ENCODE measurements at places on chromosomes 7 and 10. TPM values are rescaled to one million over a fixed set of nuclear protein-coding genes. Genes with fewer than 3 reads are reported as not detected.
A peak's percentile ranks its signal among the peaks of the same experiment; 100 is the strongest.

Gene MAGI2
- total RNA-seq, result 2.4 TPM

Gene AGMO
- total RNA-seq, result 1.9 TPM

Gene COA1
- total RNA-seq, result 47.3 TPM

Gene ESYT2
- 67.6 TPM for total RNA-seq

Gene SFRP4
- total RNA-seq, result not detected

Gene SAMD9
- total RNA-seq, result 24.4 TPM

Gene PAOX
- total RNA-seq, result 5.7 TPM

DNA sequence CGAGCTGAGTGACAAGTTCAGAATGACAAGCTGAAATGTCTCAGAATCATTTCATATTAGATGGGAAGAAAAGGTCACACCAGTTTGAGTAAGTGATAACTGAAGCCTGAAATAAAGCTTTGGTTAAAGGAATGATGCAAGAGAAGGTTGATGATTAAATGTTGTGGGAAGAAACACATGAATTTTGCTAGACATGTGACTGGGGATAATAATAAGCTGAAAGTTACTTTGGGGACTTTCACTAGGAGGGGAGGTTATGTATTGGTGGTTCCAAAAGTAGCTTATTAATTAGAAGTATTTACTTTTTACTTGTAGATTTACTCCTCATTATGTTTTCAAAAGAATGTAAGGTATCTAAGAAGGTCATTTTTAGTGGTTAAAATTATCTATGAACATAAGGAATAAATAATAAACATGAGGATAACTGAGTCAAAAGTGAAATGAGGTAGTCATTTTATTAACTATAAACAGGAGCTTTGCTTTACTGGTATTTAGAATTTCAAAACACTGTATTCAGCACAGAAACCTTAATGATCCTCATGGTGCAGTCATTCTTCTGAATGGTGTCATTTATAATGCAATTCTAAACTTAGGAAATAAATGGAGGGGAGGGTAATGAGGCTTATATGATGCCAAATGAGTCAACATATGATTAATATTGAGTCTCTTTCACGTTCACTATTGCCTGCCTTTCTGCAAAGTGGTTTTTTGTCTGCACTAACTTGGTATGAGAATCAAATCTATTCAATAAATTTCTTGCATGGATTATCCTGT lies 63.7 kb downstream of the PRKG1 start:
- no peak for DNase-seq

DNA sequence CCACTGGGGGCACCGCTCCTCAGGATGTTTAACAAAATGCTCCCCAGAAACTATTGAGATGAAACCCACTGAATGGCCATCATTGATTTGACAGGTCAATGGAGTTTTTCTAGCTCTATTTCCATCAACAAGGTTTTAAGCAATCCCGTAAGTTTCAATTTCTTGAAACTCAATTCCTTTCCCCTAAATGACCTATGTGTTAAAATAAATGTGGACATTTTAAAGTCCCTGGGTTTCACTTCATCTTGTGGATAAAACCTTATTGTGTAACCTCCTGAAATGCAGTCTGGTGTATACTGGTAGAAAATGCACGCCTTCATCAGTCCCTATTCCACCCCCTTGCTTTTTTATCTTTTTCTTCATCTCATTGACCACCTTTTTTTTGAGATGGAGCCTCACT lies 8.9 kb upstream of the C7orf33 start:
- no peak for DNase-seq

DNA sequence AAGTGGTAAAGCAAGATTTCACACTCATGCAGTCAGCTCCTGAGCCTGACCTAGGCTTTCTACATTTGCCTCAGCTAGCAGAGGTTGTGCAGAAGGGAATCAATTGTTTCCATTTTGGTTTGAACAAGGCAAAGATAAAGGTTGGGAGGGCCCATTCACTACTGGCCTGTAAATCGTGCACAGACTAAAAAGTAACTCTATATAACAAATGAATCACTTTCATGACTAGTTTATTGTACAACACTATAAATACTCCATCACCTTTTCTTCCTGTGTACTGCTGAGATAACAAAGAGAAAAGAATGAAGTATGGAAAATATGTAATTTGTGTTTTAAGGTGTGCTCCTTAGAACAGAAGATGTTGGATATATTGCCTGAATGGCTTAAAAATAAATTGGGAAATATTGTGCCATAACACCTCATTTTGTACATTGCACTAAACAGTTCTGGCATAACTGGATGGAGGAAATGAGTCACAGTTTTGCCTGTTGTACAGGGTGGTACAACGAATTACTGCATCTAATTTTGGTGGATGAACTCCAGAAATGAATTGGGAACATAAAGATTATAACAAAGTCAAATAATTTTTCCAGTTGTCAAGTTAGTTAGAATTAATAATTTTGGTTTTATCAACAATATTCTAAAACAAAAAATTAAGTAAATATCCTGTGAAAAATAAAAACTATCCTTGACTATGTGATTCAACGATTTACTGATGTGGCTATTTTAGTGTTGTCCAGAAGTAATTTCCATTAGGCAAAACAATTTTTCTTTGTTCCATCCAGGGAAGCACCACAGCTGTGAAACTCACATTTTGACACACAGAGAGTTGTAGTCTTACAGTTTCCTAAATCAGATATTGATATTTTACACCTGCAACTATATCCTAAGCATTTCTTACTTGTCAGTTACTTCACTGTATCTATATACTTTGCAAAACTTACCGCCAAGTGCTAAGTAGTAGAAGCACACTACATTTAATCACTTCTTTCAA lies 18.0 kb downstream of the SEMA3C start:
- peak; percentile 51 for DNase-seq

DNA sequence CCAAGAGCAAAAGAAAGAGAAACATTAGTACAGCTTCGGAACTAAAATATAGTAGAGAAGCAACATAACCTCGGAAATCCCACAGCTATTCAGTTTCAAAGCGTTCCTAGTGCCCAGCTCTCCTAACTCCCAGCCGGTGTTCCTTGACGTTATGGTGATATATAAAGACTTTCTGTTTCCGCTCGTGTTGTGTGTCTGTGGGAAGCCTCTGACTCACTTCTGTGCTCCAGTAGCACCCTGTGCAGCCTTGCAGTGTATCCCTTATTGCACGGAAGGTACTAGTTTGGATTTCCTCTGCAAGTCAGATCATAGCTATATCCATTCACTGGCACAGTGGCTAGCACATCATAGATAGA lies 535 bp downstream of the ASAH2B start:
- peak; percentile 71 for DNase-seq

DNA sequence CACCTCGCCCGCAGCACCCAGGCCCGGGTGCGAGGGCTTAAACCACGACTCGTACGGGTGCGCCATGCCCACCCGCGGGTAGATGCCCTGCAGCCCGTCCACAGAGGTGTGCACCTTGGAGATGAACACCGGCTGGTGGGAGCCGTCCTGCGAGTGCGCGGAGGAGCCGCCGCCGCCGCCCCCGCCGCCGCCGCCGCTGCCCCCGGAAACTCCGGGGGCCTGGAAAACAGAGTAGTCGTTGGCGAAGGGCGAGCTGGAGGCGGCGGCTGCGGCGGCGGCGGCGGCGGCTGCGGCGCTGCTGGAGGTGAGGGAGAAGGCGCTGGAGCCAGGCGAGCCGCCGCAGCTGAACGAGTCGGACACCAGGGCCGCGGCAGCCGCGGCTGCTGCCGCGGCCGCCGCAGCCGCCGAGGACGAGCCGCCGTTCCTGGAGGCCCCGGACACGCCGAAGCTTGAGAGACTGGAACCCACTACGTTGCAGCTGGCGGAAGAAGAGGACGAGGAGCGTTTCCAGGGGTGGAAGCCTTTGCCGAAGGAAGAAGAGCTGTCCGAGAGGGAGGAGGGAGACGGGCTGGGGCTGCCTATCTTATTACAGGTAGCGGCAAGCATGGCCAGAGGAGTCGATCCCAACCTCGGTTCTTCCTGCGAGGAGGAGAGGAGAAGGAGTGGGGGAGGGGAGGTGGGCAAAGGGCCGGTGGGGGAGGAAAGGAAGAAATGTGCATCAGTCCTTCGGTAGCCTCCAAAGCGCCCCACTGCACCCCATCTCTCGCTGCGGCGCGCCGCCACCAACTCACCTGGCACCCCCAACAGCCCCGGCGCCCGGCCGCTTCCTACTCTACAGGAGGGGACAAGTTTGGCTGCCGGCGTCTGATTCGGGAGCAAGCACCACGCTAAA lies 1.3 kb downstream of the SP8 start:
- DNase-seq, result peak; percentile 21

- peak; percentile 49 for DNase-seq
These were observed 132.3 kb upstream of the ANK3 start for GRCh38 chr10:60521974-60522405.

DNA sequence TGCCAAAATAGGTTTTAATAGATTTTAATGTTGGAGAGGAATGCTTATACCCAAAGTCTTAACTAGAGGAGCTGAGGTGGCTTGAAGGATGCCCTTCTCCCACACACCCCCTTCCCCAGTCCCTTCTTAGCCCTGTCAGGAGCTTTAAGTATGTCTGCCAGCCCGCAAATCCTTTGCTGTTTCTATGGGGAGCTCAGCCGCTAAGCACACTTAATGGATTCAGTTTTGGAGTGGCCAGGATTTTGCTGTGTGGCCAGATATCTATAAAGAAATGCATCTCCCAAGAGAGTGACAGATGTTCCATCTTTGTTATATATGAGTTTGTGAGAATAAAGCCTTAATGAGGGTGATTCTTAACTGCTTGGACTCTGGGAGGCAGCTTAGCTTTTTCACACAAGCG lies 152.9 kb upstream of the ZNF32 start:
- no peak for DNase-seq

GRCh38 chr7:132709971-132710567 lies 133.8 kb upstream of the PLXNA4 start:
- peak; percentile 69 for DNase-seq

- no peak for DNase-seq
These were observed 113.0 kb downstream of the TRIL start for GRCh38 chr7:28845106-28845505.

DNA sequence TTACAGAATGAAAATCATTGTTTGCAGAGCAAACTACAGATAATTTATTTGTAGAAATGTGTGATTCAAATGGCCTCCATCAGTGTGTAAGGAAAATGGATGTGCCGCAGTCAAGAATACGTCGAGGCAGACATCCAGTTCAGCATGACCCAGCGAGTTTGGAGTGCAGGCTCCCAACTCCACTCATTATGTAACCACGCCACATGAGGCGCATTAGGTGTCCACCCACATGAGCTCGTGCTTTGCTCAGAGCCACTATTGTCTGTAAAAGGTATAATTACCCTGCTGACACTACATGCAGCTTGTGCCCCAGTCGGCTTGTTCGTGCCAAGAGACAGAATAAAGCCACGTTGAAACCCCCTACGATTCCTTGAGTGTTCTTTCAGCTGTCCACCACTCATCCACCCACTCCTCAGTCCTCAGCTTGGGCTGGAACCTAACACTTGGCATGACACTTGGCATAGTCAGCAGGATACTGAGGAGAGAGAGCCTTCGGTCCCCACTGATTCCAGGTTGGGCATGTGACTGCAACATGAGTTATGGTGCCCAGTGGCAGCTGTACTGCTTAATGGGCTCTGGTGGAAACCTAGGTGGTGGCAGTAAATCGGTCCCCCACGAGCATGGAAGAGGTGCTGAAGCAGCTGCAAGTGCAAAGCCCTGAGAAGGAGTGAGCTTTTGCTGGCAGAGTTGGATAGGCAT lies 102.7 kb downstream of the BICC1 start:
- no peak for DNase-seq

DNA sequence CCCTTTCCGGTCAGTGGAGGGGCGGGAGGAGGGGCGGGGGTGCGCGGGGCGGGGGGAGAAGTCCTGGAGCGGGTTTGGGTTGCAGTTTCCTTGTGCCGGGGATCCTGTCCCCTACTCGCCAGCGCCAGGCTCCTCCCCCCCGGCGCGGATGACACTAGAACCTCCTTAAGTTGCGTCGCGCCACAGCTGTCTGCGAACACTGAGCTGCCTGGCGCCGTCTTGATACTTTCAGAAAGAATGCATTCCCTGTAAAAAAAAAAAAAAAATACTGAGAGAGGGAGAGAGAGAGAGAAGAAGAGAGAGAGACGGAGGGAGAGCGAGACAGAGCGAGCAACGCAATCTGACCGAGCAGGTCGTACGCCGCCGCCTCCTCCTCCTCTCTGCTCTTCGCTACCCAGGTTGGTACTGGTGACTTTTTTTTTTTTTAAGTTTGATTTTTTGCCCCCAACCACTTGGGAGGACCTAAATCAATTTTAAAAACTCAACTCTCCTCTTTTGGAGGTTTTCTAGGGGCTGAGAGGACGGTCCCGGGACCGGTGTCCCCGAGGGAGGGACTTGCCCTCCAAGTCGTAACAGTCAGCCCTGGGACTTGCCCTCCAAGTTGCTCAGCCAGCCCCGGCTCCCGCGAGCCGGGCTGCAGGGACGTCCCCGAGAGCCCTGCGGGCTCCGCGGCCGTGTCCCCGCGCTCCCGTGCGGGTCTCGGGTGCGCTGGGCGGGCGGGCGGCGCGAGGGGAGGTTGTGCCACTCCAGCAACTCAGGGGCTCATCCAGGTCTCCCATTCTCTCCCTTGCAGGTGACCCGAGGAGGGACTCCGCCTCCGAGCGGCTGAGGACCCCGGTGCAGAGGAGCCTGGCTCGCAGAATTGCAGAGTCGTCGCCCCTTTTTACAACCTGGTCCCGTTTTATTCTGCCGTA lies at the start of gene GATA3:
Gene GATA3 (plus strand): TSS at position 195 of the 914 bp plus-strand sequence. CDS start 968 bp downstream, outside the sequence.
- DNase-seq, result peak; percentile 55

GRCh38 chr7:128366300-128366699 lies 4.8 kb upstream of the PRRT4 start:
- no peak for DNase-seq

DNA sequence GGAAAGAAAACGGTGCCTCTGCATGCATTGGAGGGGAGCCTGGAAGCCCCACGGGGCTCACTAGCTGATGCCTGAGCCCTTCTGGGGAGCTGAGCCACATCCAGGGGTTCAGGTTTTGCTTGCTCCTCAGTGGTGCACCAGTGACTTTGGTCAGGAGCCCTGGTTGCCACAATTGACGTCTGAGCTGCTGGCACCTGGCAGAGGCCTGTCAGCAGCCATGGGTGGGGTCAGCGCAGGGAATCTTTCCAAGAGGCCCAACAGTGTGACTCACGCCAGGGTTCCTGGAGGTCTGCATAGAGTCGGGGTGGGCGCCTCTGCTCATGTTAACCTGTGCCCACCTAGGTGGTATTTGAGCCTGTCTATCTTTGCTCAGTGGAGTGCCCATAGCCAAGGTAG lies 138.7 kb downstream of the NEURL1 start:
- DNase-seq, result no peak

GRCh38 chr7:150388709-150389531 lies 9.8 kb downstream of the ZNF775 start:
- peak; percentile 75 for DNase-seq

DNA sequence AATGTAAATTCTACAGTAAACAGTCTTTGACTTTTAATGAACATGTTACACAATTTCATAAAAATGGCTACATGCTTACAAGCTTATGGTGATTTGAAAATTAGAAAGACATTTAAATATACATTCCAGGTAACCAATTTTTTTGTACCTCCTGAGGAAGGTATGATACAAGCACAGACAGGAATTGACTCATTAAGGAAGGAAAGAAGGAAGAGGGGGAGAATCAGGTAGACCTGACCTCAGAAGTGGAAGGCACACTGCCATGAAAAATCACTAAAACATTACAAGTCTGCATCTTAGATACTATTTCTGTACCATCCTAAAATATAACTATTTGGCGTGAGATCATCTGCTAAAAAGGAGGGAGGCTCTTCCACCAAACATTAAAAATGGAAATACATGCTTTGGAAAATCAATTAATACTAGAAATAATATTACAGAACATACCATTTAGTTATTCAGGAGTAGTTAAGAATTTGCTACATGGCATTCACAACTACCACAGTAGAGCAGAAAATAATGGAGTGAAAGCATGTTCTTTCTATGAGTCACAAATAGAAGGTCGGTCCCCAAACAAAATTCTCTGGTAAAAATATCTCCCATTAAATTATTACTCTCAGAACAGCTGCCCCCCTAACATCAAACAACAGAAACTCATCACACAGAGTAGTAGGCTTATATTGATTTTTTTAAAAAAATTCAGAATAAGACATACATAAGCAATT lies 15.2 kb downstream of the RAB11FIP2 start:
- DNase-seq, result no peak
